ENCODE measurements at places on chromosomes 7 and 10.

DNA sequence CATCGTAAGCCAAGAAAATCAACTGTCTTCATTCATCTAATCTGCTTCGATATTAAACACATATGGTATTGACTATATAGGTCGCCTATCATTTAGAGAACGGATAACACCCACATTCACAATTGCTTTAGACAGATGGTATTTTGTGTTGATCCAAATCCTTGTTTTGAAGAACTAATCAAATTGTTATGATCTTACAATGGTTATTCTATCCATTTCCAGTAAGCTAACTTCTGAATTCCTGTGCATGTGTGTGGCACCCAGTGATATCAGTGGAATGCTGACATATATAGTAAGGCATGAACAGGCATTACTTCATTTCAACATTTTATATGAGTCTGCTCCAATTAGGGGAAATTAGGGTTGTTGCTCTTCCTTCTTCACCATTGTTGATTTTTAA lies 98.8 kb downstream of the SEMA3E start:
- DNase-seq = no peak

DNA sequence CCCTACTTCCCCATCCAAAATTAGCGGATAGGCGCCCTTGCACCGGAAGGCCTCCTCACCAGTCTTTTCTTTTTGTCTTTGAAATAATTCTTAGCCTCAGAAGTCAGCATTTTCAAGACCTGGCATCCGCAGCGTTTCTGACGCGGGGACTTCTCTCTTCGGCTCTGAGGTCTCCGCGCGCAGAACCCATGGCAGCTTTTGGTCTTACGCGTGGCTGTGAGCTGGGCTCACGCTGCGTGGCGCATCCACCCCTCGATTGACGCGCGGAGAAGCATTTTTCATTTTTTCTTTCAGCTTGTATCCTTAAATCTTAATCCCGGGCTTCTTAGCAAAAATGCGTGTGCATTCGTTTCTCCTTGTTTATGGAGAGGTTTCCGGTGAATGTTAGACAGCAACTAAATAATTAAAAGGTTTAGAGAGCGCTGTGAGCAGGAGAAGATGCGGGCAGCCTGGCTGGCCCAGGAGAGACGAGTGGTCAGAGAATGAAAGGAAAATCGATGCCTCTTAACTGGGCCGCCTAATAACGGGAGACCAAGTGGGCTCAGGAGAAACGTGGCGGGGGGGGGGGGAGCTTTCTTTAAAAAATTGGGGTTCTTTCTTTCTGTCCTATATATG lies 2.0 kb upstream of the GATA3 start:
- DNase-seq = no peak

- DNase-seq = no peak
Measured at GRCh38 chr10:118957443-118957825, 72.1 kb upstream of the NANOS1 start.

GRCh38 chr10:31582365-31583052 lies 263.5 kb downstream of the ZEB1 start:
- no peak for DNase-seq

GRCh38 chr7:4123346-4123745 lies 558.7 kb upstream of the FOXK1 start:
- no peak for DNase-seq

DNA sequence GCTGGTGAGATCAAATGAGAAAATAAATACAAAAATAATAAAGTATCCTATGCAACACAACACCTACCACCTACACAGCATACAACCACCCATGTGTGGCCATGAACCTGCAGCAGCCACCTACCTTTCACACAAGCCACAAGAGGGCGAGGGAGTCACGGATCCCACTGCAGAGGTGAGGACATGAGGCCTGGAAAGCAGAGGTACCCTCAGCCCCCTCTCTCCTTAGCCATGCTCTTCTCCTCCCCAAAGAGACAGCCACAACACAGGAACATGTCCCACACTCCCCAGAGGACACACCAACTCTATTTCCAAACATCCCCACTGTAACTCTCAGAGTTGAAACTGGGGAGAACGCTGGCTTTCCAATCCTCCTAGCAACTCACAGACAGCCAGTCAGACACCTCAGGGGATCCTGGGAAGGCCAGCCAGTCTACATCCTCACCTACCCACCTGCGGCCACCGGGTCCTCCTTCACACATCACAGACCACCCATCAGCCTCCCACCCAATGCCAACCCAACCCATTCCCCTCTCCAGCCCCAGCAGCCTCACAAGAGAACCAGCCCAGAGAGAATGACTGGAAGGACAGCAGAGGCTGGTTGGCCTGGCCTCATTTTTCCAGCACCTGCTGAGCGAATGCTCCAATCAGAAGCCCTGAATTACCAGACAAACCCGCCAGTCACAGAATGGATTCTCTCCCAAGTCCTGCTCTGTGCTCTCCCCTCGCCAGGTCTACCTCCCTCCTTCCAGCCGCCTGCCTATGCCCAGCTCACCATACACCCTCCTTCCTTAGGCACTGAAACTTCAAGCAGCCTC lies 18.4 kb downstream of the DLG5 start:
- peak; percentile 19 for DNase-seq

GRCh38 chr7:129604713-129605437 lies 6.6 kb upstream of the NRF1 start:
- no peak for DNase-seq

GRCh38 chr10:78751716-78752115 lies 317.1 kb upstream of the ZMIZ1 start:
- DNase-seq = no peak

- DNase-seq = no peak
Measured at GRCh38 chr7:95092324-95092723, 184.9 kb downstream of the PPP1R9A start.

DNA sequence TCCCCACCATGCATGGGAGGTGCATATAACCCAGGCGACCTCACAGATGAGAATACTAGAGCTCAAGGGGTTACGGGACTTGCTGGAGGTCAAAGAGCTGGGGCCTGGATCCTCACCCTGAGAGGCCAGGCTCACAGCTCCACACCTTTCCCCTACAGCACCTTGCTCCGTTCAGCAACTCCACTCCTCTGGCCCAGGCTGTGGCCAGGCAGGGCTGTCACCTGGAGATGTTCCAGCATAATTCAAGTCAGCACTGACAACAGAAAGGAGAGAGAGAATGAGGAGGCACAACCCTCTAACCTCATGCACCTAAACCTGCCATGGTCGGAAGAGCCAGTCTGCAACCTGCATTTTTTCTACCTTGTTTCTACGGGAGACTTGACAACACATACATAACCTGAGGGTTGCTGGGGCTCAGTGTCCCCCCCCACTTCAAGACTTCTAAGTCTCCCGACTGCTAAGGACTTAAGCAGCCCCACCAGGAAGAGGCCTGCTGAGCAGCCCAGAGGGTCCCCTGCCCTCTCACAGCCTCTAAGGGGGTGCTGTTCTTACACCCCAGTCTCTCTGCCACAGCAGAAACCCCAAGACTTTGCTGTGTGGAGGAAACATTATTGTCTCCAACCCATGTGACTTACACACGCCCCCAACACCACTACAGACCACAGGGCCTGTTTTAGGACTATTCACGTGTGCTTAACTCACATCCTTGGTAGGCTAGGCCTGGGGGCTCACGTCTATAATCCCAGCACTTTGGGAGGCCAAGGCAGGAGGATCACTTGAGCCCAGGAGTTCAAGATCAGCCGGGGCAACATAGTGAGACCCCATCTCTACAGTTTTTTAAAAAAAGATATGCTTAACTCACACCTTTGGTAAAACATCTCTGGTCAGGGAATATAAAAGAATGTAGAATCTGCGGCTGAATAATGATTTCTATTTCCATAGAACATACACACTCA lies 175.6 kb downstream of the FAM107B start:
- DNase-seq = no peak

DNA sequence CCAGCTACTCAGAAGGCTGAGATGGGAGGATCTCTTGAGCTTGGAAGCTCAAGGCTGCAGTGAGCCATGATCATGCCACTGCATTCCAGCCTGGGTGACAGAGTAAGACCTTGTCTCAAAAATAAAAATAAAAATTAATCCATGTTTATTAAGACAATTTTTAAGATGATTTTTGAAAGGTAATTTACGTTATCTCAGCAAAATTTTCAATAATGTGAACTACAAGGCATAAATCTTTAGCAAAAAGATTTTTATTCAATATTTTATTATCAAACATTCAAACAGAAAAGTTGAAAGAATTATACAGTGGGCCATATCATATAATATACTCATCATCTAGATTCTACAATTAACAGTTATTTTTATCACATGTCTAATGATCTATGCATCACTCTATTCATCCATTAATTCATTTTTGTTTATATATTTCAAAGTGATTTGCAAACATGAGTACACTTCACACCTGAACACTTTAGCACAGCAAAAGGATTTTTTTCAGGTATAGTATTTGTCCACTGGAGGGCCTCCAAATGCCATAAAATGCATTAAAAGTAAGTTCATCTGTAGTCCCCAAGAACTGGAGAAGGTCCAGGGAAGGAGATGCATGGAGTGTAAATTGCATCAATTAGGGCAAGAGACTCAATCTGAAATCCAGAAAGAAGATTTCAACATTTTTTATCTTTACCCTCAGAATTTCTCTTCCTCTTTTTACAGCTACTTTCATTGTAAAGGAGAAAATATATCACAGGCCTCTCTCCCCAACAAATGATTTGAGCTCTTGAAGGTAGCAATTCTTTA lies 38.6 kb upstream of the RSBN1L start:
- peak; percentile 18 for DNase-seq

DNA sequence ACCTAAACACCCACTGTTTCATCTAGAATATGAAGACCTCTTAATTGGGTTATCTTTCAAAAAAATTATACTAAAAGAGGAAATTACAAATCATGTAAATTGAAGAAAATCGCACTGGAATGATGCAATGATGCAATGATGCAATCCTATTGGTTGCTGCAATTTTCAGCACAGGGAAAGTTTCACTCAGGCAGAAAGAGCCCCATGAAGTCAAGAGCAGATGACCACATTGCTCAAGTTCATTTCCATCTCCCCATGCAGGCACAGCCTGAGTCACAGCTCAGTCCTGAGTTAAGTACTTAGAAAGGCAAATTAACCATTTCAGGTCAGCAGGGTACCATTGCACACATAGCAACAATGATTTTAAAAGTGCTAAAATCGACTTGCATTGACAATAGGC lies 180.3 kb upstream of the MYO3A start:
- DNase-seq = no peak

DNA sequence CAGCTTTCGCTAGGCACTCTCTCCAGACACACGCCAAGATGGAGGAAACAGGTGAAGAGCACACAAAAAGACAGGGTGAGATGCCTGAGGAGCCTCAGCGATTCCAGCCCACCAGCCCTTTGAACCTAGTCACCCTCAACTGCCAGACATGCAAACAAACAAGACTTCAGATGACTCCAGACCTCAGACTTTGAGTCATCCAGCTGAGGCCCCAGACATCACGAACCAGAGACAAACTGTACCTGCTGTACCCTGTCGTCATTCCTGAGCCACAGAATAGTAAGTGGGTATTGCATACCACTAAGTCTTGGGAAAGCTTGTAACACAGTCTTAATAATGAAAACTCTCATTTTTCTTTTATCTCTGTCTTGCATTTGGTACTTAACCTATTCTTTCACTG lies 126.6 kb upstream of the LSM8 start:
- no peak for DNase-seq

DNA sequence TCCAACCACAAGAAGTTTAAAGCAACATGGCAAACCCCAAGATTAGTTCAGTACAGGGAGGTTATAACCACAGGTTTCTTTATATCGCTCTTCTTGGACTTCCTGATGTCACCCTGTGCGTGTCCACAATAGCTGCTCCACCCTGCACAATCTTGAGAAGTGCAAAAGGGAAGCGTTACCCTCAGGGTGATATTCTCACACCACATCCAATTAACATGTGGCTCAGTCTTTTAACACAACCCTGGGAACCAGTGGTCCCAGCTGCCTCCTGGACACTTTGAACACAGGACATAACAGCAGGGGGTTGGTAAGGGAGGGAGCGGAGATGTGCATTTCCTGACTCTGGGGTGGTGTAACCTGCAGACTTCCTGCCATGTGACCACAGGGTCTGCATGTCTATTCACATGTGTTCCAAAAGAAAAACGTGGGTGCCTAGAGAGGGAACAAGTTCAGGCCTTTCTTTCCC lies 64.6 kb downstream of the GSAP start:
- peak; percentile 54 for DNase-seq

DNA sequence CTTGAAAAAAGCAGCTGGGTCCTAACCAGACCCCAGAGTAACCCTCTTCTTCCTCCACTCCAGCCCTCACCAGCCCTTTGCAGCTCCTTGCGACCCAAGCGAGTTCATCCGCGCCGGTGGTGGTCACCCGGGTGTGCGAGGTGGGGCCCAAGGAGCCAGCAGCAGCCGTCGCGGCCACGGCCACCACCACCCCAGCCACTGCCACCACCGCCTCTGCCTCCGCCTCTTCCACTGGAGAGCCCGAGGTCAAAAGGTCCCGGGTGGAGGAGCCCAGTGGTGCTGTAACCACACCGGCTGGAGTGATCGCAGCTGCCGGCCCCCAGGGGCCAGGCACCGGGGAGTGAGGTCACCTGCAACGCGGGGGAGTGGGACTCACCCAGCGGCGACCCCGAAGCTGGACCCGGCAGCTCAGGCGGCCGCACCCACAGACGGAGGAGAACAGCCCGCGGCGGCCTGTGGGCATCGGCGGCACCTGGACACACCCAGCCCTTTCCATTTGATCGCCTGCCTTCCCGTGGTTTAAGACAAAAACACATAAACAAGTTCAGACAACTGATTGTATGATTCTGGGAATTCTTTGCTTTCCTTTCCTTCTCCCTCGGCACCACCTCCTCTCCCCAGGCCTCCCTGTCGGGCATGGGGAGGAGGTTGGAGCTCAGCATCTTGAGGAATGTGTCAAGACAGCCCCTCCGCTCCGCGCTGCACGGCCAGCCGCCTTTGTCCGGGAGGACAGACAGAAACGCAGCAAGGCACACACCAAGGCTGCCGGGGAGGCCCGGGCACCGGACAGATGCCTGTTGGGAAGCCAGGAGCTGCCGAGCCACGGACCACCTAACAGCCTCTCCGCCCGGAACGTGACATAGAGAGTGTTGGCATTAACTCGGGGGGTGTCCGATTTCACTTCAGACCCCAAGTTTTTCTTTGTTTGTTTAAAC lies 13.0 kb upstream of the AP5Z1 start:
- no peak for DNase-seq

DNA sequence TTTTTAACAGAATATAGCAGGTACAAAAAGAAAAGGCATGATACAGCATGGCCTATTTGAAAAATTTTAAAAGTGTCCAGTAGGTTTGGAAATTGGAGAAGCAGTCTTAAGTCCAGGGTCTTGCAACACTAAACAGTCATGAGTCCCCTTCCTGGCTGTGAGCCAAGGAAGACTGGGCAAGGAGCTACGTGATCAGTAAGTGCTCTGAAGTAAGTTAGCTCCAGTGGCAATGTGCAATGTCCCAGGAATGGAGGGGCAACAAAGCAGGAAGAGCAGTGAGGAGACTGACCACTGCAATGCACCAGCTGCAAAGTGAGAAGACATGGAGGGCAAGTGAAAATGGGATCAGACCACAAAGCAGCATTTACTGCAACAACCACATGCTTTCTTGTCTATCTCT lies 72.9 kb upstream of the GRID1 start:
- no peak for DNase-seq
